Right ventricle myocardium inferior (tissue), 1 donor: ENCODE measurements at places on chromosomes 2 and 18. TPM values are rescaled to one million over a fixed set of nuclear protein-coding genes. Genes with fewer than 3 reads are reported as not detected.

DNA sequence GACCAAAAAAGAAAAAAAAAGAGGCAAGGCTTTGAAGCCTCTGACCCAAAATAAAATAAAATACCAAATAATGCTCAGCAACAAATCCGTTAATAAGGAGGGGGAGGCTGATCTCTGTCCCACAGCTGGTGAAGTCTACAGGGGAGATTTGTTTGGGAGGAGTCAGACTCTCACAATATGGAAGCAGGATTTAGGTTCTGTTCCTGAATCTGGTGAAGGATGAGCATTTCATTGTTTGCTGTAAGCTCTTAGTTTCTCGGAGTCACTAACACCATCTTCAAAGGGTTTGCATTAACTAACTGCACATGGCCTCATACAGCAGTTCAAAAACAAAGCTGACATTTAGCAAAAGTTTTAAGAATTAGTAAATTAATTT lies 339.4 kb upstream of the TNP1 start:
- no peak for DNase-seq

The IL1F10 gene
- total RNA-seq = not detected

DNA sequence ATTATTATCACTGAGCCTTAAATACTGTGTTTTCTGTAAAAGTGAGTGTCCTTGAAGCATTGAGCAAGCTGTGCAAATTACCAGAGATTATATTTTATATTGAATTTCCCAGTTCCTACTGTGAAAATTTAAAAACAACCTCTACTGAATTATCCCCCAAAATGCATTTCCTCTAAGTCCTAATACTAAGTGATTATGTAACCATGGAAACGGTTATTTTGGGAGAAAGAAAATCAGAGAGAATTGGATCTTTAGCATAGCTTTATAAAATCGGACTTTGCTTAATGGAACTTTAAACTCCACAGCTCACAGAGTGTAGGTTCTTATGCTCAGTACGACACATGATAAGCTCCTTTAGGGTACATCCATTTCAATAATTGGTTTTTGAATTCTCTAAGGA lies 19.3 kb upstream of the CHMP1B start:
- DNase-seq = no peak

The PRADC1 gene
- total RNA-seq = 88.3 TPM

The SLC25A52 gene
- not detected for total RNA-seq

DNA sequence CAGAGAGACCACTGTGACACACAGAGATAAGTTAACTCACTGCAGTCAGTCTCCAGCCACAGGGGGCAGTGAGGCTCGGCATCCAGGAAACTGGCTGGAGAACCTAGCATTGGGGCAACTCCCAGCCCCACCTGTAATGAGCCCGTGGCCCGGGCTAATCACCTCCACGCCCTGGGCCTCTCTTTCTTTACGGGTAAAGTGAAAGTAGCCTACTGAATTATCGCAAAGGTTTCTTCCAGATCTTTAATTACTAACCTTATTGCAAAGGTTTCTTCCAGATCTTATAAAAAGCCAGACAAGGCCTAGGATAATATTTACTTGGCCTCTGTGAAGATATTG lies 45.7 kb upstream of the ACAA2 start:
- no peak for DNase-seq

GRCh38 chr2:181946444-181947127 lies 39.1 kb upstream of the PPP1R1C start:
- no peak for DNase-seq

The CNDP1 gene
- total RNA-seq = not detected

- DNase-seq = no peak
These were observed 948.6 kb upstream of the CHAC2 start for GRCh38 chr2:52818958-52819357.

GRCh38 chr2:28174211-28174610 lies 218.4 kb upstream of the FOSL2 start:
- no peak for DNase-seq
